Activated T-cell treated with anti-CD3 and anti-CD28 coated beads for 1 hour (primary cell): ENCODE measurements at places on chromosomes 3 and 15.

GRCh38 chr3:79016587-79017376 lies 751.0 kb downstream of the ROBO1 start:
- DNase-seq = no peak

- DNase-seq = no peak
Observed at GRCh38 chr3:44136421-44136820, 105.3 kb upstream of the TOPAZ1 start.

GRCh38 chr3:144429719-144430121 lies 458.1 kb downstream of the DIPK2A start:
- DNase-seq = no peak

DNA sequence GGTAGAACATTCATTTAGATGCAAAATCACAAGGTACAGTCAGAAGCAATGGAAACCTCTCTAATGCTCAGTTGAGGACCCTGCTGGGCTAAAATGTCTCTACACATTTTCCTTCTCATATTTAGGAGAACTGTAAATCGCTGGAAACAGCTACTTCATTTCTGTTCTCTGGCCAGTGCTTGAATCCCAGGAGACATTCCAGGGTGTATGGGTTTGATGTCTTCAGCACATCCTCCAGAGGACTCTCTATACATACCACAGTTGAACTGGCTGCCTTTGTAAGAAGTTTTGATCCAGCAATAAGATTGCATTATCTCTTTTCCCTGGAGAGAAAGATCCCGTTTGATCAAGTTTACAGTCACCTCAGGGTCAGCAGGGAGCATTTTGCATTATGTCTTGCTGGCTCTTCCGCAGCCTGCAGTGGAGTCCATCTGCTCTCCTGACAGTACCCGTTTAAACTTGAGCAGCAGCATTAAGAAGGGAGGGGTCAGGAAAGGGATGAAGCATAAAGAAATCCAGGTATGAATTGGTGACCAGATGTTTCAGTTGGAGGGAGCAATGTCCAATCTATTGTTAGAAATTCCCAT lies 676.0 kb downstream of the EPHA3 start:
- DNase-seq = no peak

DNA sequence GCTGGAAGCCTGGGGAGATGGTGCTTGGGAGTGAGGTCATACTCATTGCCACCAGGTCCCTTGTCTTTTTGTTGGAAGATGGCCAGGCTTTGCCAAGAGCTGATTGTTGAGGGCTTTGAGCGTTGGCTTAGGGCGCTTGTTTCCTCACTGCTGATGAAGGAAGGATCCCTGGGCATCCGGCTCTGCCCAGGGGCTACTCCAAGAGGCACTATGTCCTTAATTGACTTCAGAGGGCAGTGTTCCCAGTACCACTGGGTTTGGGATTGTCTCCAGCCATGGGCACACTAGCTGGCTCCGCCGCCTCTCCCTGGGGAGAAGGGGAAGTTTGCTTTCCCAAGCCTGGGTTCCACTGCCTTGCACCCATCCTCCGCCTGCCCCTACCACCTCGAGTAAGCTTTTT lies 57.2 kb upstream of the RGMA start:
- no peak for DNase-seq

GRCh38 chr15:41873711-41874110 lies 20.1 kb downstream of the SPTBN5 start:
- no peak for DNase-seq
